ENCODE measurements at places on chromosomes 2 and 18.

DNA sequence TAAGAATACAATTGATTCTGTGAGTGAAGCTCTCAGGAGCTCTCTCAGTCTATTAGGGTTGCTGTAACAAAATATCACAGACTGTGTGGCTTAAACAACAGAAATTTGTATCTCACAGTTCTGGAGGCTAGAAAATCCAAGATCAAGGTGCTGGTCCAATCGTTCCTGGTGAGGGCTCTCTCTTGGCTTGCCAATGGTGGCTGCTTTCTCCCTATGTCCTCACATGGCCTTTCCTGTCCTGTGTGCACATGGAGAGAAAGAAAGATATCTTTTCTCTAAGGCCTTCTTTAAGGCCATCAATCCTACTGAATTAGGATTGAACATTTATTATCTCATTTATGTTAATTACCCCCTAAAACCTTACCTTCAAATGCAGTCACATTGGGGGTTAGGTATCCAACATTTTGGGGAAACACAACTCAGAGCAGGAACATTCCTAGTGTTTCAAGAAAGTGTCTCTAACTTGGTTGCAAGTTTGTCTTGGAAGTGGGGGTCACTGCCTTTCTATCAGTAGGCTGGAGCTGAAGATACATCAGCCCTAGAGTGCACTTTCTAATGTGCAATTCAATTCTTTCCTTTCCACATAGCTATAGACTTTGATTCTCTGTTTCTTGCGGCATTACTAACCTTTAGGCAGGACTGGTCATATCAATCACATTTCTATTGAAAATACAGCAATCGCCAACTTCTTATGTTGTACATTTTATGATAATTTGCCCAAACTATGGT, 24.8 kb downstream of the TFPI start:
- DNase-seq: no peak

- DNase-seq: no peak
Observed at GRCh38 chr2:119174216-119174992, 15.9 kb upstream of the C1QL2 start.

- DNase-seq: no peak
Observed at GRCh38 chr2:6667326-6667725, 198.4 kb downstream of the CMPK2 start.

DNA sequence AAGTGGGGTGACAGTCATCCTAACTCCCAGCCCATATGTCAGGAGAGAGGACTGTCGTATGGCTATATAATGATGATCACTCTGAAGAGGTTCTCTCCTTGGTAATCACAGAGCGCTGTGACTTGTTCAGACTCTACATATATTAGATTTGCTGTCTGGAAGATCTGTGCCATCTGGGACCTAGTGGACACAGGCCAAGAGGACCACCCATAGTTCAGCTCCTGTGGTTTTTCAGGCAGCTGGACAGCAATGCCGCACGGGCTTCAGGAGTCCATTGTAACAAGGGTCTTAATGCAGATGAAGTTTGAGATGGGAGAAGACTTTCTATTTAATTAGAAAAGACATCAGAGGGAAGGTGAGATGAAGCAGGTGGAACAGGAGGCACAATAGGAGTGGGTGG, 40.1 kb upstream of the EPHA4 start:
- DNase-seq: no peak

DNA sequence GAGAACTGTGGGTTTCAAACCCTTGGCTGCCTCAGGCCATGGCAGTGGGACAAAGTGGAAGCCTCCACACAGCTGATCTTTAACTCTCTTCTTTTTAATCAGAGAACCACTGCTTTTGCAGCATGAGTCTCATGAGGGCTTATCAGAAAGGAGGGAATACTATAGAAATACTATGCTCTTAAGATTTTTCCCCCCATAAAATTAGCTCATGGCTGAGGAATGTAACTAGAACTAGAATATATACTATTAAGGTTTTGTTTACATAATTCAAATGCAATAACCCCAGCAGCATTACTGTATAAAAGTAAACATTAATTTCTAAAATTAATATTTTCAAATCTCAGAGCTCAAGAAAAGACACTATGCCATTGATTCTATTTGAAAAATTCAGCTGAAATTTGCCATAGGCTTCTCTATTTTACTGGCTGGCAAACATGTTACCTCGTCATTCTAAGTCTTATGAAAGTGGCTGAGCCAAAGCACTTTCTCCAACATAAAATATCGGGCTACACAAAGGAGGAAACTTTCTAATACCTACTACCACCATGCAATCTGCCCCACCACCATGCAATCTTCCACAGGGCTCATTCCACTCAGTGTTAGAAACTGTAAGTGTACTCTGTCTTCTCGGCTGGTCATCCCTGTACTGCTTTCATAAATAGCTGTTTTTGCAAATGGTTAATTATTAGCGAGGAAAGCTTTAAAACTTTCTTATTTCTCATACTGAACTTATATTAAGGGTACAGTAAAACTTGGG, 42.5 kb downstream of the WDR35 start:
- no peak for DNase-seq

DNA sequence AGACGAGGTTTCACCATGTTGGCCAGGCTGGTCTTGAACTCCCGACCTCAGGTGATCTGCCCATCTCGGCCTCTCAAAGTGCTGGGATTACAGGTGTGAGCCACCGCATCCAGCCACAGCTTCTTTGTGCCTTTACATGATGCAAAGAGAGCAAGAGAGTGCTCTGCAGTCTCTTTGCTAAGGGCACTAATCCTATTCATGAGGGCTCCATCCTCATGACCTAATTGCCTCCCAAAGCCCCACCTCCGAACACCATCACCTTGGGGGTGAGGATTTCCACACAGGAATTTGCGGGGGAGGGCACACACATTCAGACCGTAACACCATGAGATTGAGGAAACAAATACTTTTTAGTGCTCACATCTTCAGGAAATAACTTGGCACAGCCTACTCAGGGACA, 91.8 kb downstream of the PDCL3 start:
- DNase-seq: no peak

GRCh38 chr2:54658564-54659071, 64.8 kb upstream of the EML6 start:
- no peak for DNase-seq

All from T-helper 22 cell (primary cell).